ENCODE measurements at places on chromosomes 16 and 17.

- no peak for DNase-seq
Observed at GRCh38 chr17:56114469-56114868, 38.8 kb upstream of the ANKFN1 start.

DNA sequence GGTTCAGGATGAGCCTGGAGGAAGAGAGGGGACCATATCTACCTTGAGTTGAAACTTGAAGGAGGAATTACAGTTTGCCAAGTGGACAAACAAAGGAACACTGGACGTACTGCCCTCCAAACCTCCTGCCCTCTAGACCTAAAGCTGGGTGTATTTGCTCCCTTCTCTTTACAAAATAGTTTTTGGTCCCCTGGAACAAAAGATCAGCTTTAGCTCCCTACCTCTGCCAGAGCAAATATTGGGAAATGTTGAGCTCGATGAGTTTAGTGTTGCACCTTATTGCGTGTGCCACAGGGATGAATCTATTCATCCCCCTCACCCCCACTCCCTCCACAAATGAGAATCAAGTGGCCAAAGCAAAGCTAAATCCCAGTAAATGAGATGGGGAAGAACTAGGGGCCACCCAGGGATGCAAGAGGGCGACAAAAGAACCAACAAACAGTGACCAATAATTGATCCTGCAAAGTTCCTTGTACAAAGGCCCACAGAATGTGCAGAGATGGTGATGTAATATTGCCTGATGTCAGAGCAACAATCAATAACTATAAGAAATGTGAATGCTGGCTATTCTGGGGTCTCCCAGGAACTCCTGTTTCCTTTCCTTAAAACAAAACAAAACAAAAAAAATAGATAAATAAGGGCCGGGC lies 17.2 kb upstream of the TAT start:
- no peak for DNase-seq

DNA sequence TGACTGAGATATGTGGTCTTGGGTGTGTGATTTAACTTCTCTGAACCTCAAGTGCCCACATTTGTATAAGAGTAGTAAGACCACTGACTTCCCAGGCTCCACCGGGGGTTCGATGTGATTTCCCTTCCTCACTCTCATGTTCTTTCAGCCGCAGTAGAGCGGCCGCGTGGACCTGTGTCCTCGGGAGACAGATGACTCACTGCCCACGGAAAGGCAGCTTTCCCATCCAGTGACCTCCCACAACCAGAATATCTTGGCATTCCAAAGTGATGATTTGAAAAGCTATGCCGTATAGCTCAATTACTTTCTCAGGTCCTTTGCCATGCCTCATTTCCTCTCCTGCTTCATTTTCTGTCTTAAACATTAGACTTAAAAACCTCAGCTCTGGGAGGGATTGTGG lies 73.6 kb downstream of the IL21R start:
- peak; percentile 82 for DNase-seq

GRCh38 chr17:27218719-27219488 lies 75.0 kb upstream of the WSB1 start:
- DNase-seq, result no peak

GRCh38 chr17:65389426-65389825 lies 172.0 kb downstream of the AXIN2 start:
- DNase-seq, result no peak

- DNase-seq, result no peak
Observed at GRCh38 chr17:71970312-71970711, 150.5 kb upstream of the SOX9 start.

- DNase-seq, result no peak
Observed at GRCh38 chr17:1331708-1332107, 52.2 kb downstream of the TRARG1 start.

GRCh38 chr17:64115043-64115698 lies 14.8 kb downstream of the ERN1 start:
- DNase-seq, result no peak

DNA sequence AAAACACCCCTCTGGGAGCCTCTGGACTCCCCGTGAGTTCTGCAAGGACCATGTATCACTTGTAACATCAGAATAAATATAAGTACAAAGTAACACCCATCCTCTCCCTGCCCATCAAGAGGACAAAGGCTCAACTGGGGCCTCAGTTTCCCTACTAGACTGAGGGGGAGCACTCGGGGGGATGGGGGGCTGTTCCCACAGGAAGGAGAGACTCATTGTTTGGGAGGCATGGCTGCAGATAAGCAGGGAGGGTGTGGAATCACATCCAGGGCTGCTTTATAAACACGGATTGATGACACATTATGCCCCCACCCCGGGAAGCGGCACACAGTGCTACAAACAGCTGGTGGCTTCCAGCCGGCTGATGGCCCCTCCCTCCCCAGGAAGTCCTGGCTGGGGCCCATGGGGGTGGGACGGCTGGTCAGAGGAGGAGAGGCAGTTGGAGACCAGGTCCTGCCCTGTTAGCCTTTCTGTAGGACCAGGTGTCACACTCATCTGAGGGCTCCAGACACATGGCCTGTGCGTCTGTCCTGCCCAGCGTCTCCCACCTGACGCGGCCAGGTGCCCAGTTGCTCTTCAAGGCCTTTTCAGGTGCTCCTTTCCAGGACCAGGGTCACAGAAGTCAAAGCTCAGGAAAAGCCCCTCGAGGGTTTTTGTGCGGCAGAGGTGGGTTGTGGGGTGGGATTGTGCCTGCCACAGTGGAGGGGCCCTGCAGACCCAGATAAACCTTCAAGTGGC lies 1.3 kb upstream of the MPG start:
- peak; percentile 83 for DNase-seq

GRCh38 chr17:56098746-56099145 lies 54.5 kb upstream of the ANKFN1 start:
- no peak for DNase-seq

DNA sequence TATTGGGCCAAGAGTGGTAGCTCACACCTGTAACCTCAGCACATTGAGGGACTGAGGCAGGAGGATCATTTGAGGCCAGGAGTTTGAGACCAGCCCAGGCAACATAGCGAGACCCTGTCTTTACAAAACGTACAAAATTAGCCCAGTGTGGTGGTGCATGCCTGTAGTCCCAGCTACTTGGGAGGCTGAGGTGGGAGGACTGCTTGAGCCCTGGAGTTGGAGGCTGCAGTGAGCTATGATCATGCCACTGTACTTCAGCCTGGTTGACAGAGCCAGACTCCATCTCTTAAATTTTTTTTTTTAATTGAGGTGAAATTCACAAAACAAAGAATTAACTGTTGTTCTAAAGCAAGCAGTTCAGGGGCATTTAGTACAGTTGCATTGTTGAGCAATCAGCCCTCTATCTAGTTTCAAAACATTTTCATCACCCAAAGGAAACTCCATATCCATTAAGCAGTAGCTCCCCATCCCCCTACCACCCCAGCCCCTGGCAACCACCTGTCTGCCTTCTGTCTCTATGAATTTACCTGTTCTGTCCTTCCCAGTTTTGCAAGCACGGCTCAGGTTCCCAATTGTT lies 15.6 kb downstream of the SNX29 start:
- no peak for DNase-seq

GRCh38 chr17:79549141-79549915 lies 61.5 kb downstream of the RBFOX3 start:
- no peak for DNase-seq

DNA sequence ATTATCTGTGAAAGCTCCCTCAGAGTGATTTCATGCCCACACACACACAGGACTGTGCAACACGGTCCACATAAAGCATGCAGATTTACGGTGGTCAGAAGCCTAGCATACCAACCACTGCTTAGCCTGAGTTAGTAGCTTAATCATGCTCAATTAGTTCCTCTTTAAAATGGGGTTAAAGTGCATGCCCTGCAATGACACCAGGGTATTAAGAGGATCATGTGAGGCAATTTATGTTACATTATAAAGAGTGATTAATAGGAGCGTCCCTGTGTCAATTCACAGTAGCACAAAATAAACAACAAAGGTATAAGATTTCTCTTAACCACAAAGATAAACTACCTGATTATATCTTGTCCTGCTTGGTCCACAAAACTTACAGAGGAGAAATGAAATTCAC lies 39.8 kb downstream of the C17orf67 start:
- DNase-seq, result no peak

DNA sequence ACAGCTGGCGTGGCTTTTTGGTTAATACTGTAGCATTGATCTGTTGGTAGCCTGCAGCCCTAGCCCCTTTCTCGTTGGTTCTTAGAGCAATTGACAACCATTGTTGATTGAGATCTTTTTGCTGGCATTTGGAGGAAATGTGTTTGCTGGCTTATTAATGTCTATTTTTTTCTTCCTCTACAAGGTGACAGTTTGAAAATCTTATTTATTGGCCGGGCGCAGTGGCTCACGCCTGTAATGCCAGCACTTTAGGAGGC lies 1.8 kb downstream of the ATXN2L start:
- DNase-seq, result no peak

DNA sequence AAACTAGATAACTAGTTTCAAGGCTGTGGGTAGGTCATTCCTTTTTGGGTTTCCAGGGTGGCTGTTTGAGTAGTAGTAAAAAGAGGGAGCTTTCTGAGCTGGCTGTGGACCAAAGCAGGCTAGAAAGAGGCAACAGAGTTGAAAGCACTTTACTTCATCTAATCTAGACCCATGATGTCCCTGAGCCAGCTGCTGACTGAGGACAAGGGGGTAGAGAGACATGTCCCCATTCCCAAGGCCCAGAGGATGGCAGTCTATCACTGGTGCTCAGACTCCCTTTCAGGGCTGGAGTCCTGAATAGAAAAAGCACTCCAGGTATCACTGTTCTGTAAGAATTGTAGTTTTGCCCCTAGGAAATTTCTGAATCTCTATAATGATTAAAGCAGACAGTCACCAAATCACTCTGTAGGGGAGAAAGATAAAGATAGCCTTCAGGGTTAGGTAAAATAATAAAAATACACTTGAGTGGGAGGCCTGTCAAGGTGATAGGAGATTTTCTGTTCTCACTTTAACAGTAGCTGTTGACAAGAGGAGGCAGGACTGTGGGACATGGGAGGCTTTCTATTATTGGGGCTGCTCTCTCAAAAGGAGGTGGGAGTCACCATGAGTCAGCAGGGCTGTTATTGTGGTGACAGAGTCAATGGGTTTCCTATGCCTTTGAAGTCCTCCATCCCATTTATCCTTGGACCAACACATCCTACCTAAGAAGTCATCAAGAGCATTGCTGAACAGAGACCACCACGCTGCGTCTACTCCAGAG lies 190.2 kb upstream of the MPHOSPH6 start:
- no peak for DNase-seq

DNA sequence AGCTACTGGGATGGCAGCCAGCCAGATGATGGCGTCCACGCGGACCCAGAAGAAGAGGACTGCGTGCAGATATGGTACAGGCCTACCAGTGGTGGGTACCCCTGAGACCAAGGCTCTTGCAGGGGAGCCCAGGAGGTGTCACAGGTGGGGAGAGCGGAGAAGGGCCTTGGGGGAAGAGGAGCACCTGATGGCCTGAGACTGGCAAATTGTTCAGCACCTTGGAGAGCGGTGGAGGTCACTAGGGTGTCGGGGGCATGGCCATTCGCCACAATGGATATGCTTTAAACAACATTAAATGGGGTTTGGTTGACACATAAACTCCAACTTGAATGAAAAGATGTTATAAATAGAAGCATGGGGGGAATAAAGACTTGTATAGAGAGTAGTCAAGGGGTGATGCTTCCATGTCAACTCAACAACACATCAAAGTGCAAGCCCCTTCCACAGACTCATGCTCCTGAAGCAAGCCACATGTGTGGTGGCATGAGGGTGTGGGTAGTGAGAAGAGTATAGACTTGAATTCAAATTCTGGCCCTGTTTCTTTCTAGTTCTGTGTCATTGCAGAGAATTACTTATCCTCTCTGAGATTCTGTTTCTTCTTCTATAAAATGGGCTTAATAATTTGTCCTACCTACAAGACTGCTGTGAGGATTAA lies 22.2 kb downstream of the CLEC19A start:
- DNase-seq, result no peak

DNA sequence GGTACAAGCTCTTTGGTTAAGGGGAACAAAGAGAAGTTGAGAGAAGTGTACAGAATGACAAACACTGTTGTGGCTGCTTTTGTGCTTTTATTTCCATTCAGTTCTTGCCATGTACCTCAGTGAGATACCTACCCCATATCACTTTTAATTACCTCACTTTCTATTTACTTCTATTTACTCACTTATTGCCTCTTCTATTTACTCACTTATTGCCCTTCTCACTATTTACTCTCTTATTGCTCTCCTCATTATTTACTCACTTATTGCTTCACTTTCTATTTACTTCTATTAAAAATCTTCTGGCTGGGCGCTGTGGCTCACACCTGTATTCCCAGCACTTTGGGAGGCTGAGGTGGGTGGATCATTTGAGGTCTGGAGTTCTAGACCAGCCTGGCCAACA lies 41.9 kb downstream of the MBTD1 start:
- no peak for DNase-seq

- no peak for DNase-seq
Observed at GRCh38 chr17:74362069-74362405, 369 bp upstream of the BTBD17 start.

DNA sequence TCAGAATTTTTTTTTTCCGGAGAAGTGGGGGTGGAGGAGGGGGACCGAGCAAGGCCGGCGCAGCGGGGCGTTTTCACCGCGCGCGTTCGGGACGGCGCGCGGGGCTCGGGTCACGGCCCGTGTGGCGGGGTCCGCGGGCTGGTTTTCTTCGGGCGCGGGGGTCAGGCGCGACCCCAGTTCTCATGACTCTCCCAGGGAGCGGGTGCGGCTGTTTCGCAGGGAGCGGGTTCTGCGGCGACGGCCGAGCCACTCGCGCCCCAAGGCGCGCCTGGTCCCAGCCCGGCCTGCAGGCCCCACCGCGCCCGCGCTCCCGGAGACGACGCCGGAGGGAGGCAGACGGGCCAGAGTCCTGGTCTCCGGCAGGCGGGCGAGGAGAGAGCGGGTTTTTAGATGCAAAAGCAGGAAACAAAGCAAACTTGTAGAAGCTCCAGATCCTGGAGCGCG lies 1.0 kb downstream of the BAHCC1 start:
- no peak for DNase-seq

DNA sequence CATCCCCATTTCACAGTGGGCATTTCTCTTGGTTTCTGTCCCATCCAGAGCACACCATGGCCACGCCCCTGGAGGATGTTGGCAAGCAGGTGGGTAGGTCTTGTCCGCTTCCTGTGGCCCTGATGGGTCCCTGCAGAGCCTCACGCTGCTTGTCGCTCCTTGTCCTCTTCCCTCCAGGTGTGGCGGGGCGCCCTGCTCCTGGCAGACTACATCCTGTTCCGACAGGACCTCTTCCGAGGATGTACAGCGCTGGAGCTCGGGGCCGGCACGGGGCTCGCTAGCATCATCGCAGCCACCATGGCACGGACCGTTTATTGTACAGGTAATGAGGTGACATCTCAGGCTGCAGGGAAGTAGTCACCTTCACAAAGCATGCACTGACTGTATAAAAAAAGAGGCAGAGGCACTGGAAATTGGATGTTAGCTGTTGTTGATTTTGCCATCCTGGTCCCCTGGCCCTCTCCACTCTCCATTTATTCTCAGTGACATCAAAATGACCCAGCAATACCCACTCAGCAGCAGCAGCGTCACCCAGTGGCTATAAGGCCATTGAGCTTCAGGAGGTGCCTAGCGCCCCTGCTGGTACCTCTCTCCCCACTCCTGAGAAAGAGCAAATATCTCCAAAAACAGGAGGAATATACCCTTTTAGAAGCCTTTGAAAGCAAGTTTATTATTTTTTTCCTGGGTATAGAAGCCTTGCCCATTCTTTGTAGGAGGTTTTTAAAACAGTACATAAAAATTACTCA lies 13.7 kb downstream of the METTL22 start:
- peak; percentile 41 for DNase-seq
